Stimulated activated CD4-positive, alpha-beta T cell treated with anti-CD3 and anti-CD28 coated beads, TNF-alpha, amount 100 ng/mL, for 1 hour (primary cell): ENCODE measurements at places on chromosomes 16 and 17.

DNA sequence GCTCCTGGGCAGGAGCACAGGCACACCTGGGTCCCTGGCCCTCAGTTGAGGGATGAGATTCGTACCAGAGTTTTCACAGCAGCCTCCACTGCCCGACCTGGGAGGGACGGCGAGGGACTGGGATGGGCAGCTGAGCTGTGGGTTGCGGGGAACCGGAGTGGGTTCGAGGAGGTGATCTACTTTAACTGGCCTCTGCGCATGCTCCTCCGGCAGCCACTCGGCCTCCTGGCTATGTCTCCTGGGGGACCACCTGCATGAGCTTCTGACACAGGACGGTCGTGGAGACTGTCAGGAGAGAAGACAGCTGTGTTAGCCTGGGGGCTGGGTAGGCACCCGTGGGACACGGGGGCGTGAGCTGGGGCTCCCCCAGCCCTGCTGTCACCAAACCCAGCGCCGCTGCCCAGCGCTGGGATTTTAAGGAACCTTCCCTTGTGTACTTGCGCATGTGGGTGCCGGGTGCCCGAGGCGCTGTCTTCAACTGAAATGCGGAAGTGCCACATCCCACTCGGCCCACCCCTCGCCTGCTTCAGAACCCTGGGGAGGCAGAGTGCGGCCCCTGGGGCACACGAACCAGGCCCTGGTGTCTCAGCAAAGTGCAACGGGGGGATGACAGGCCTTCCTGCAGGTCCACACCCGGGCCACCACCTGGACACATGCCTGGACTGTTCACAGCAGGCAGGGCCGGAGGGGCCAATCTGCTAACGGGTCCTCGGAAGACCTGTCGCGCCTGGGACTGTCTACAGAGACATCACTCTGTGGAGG lies 36.4 kb downstream of the SLC7A5 start:
- no peak for DNase-seq

DNA sequence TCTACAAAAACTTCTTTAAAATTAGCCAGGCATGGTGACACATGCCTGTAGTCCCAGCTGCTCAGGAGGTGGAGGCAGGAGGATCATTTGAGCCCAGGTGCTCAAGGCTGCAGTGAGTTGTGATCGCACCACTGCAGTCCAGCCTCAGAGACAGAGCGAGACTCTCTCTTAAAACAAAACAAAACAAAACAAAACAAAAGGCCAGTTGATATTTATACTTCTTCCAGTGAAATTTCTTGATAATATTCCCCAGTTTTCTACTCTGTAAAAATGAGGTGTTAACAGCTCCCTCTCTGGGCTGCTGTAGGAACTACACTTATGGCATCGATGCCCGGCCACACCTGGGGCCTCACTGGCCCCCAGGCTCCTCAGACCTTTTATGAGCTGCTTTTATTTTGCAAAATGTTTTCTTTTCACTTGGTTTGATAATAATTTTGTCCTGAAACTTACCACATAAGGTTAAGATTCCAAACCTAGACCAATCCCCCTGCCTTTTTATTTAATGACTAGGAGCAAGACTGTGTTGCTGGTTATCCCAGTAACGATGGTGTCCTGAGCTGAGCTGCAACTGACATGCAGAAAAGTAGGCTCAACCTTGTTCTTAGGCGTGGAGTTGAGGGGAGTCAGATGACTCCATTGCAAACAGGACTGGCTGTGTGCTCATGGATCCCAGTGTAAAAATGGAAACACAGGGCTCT lies 17.6 kb downstream of the MAPK8IP3 start:
- no peak for DNase-seq

DNA sequence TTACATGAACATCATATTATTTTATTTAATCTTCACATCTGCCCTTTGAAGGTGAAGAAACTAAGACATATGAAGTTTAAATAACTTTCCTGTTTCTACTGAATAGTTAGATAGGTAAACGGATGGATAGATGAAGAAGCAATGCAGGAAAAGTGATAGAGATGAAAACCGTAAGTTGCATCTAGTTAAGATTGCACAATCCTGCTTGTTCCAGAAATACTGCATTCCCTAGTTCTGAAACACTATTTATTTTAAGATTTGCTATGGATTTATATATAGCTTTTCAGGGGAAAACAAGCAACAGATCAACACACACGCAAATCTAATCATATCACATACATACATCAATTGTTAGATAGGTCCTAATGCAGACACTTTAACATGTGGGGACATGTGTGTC lies 512.7 kb upstream of the C16orf82 start:
- DNase-seq = no peak

DNA sequence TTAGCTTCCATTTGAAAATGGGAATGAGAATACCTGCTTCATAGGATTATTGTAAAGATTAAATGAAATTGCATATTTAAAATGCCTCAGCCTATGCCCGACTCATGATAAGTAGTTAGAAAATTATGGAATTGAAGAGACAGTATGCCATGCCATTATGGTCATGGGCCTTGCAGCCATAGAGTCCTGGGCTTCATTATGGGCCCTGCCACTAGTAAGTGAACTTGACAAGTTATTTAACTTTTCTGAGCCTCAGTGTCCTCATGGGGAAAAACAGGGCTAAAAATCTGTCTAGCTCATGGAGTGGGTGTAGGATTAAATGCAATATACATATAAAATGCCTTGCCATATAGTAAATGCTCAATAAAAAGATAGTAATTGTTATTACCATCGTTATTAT lies 133.2 kb downstream of the NPIPB5 start:
- no peak for DNase-seq

DNA sequence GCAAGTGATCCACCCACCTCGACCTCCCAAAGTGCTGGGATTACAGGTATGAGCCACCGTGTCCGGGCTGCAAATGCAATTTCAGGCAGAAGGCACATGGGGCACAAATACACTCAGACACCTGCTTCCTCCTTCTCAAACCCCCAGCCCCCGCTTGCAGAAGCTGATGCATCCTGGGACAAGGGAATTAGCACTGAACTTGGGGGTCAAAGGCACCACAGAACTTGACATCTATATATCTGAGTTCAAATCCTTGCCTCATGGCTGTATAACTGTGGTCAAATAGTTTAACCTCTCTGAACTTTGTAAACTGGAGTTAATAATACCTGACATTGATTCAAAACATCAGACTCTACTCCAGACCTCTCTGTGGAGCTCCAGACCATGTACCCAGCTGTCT lies 4.1 kb upstream of the ARL5C start:
- no peak for DNase-seq
